CD4-positive, CD25-positive, alpha-beta regulatory T cell (primary cell): ENCODE measurements at places on chromosomes 7 and 10. TPM values are rescaled to one million over a fixed set of nuclear protein-coding genes. Genes with fewer than 3 reads are reported as not detected.

GRCh38 chr7:35828817-35829216 is 28.0 kb downstream of the SEPTIN7 start:
- no peak for DNase-seq

- DNase-seq = no peak
Measured at GRCh38 chr7:107173191-107173590, 4.4 kb downstream of the HBP1 start.

DNA sequence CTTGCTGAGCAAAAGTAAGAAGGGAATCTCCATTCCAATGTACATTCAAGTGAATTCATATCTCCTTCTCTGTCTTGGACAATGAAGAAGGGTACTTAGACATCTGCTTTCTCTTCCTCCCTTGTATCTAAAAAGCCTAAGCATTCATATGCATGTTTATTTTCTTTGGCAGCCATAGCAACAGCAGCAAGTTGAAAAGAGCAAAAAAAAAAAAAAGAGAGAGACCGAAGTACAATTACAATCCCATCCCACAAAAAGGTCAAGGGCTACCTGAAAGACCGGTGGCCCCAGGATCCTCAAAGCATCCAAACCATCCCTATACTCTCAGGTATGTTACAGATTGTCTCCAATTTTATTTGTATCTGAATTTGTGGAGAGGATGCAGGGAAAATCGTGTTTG is 4.1 kb downstream of the OR2F1 start:
- no peak for DNase-seq

TMEM270 gene
- not detected for total RNA-seq
